Effector memory CD4-positive, alpha-beta T cell (primary cell): ENCODE measurements at places on chromosomes 6 and 20.

GRCh38 chr6:2667617-2668016 is 83.1 kb downstream of the MYLK4 start:
- DNase-seq = no peak

DNA sequence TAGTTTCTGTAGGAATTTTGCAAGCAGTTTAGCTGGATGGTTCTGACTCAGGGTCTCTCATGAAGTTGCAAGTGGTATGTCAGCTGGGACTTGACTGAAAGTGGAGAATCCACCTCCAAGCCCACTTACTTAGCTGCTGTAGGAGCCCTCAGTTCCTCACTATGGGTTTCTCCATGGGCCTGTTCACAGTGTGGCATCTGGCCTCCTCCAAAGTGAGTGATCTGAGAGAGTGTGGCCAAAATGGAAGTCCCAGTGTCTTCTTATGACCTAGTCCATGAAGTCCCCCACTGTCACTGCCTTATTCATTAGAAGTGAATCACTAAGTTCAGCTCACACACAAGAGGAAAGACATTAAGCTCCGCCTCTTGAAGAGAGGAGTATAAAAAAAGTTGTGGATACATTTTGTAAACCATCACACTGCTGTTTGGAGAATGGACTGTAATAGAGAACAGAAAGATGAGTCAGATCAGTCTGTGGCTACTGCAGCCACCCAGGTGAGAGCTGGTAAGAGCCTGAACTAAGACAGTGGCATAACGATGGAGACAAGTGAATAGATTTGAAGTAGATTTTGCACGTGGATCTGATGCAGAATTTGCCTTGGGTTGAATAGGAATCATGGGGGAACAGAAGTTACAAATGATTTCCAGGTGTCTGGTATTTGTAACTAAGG is 4.9 kb upstream of the NELFCD start:
- no peak for DNase-seq

DNA sequence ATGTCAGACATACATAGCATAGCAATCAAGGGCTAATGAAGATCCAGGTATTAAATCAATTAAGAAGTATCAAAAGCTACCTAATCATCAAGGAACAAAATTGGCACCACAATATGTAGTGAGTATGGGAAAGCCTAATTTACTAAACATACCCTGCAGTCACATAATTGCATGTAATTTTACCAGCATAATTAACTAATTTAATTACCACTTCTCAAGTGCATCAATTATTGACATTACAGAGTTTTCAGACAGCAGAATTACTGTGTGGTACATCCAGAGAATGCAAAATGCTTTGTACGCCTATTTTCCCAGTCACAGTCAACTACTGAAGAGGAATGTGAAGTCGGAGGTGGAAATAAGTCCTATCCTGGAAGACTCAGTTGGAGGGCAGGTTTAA is 279.0 kb upstream of the ID4 start:
- DNase-seq = no peak

DNA sequence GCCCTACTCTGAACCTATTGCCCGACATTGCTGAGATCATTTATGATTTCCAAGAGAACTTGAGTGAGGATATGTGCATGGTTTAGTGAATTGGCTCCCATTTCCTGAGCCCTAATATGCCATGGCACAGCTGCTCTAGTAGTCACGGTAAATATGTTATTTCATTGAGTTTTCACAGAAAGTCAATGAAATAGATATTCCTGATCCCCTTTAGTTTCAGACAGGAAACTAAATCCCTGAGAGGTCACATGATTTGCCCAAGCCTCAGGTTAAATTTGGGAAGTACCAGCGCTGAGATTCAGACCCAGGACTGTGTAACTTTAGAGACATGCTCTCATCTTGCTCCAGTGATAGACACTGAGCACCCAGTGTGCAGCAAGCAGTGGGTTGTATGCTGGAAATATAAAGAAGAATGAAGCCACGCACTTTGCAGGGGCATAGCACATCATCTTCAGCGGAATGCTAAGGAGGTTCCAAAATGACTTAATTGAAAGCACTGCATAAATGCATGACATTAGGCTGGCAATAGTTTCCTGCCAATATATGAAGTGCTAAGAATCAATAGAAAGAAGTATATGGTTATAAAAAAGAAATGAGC is 70.6 kb downstream of the FARS2 start:
- DNase-seq = no peak

DNA sequence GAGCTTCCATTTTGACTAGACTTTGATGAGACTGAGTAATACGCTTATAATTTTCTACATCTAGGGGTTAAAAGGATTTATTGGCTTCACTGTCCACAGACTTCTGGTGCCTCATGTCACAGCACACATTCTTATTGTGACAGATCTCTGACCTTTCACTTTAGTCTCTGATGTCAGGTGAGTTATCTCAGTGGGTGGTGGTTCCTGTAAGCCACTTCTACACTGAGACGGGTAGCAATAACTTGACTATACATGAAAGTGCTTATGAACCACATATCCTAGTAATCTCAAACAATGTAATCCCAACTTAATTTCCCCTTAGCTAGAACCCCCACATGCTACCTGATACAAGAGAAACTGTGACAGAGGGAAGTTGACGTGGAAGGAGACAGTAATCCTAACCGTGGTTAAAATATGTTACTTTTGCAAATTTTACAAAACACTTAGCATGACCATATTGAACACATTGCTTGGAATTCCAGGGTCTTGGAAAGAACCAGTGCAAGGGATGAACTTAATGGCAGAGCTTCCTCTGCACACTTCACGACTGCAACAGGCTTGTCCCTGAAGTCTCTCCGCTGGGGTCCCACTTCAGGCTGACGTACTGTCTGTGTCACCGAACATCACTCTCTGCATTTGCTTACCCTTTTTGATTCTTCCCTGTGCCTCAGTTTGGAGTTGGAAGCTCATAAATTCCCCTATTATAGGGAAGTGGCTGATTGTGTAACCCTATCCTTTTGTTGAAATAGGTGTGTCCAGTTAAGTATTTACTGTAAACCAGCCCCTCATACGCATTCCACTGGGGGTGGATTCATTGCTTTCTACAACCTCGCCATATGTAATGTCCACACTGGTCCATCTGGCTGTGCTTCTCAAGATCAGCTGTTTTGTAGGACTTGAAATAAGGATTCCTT is 6.4 kb upstream of the TRIM40 start:
- DNase-seq = no peak

DNA sequence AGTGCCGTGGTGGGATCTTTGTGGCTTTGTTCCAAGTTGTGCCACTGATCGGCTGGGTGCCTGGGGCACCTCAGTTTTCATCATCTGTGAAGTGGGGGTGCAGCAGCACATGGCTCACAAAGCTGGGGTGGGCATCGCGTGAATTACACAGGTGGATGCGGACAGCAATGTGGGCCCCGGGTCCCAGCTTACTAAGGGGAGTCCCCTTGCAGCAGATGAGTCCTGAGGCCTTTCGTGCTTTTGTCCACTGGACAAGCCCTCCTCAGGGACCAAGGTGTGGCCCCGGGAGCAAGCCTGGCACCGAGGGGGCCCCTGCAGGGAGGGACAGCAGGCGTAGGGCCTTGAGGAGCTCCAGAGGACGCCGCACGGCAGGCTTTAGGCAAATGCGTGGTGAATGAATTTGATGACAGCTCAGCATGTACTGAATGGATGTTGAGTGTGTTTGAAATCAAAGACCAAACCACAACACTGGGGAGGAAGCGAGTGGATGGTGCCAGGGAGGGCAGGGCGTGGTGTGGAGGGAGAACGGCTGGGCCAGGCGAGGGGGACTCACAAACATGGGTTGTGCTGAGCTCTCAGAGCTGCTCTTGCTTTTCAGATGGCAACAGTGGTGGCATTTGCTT is 53.2 kb downstream of the IRF4 start:
- DNase-seq = peak; percentile 49

GRCh38 chr20:47863315-47863965 is 78.2 kb upstream of the SULF2 start:
- no peak for DNase-seq

DNA sequence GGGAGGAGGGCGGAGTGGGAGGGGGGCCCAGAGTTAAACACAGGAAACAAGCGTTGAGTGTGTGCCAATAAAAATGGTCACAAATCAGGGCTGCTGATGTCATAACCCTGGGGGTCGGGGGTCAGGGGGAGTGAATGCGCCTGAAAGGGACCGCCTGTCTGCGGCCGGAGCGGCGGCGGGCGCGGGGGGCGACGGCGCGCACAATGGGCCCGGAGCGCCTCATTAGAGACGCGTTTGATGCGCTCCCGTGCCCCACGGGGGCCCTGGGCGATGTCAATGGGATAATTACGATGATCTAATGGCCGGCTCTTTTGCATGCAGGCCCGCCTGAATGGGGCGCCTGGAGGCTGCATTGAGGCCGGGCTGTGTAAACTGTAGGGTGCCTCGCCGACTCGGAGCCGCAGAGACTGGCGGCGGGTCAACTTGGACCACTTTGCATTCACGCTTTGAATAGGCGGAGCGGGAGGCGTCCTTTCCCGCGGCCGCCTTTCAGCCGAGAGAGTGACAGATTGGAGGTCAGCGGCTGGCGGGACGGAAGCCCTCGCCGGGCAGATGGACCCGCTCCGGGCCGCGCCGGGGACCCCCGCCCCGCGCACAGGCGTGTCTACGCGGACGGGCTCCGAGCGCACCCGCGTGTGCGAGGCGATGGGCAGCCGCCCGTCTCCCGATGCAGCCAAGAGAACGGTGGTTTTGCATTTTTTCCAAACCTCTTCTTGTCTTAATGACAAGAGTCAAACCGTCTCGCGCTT is 296.1 kb downstream of the TFAP2C start:
- DNase-seq = no peak

DNA sequence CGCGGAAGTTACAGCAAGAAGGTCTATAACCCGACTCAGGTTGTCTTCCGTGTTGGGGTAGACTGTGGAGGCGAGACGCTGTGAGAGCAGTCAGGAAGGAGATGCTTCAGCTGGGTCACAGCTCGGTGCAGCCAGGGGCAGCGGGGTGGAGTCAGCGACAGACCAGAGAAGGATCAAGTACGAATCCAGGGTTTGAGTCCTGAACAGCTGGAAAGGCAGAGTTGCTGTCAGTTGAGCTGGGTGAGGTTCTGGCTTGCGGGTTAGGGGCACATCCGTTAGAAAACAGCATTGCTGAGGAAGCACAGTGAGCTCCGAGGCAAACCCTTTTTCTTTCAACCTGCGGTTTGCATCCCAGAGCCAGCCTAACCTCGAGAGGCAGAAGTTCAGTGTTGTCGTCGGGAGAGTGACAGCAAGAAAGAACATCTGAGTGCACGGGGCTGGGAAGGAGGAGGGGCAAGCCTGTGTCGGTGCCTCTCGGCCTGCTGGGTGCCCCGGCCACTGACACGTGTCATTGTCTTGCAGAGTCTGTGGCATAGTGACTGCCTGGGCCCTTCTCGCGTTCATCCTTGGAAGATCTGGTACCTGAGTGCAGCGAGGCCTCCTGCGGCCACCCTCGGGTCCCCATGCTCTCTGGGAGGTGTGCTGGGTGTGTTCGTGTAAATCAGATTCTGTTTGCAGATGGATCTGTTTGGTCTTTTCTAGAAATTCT is 20.0 kb downstream of the PNLDC1 start:
- peak; percentile 13 for DNase-seq

DNA sequence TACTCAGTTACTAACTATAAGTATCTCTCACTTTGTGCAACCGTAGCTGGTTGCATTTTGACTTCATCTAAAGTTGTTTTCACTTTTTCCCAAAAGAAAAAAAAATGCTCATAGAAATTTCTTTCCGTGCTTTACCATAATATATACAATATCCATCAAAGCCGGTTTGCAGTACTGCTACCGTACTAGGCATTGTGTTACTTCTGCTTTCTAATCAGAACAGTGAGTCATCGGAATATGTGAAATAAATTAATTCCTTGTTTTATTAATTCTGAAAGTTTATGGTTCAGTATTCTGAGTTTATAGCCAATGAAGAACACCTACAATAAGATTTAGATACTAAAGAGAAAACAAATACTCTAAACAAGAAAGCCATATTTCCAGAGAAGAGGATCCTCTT is 72.5 kb downstream of the TNFRSF21 start:
- no peak for DNase-seq

GRCh38 chr20:49283703-49284625 is 6.1 kb upstream of the ZNFX1 start:
- DNase-seq = no peak

DNA sequence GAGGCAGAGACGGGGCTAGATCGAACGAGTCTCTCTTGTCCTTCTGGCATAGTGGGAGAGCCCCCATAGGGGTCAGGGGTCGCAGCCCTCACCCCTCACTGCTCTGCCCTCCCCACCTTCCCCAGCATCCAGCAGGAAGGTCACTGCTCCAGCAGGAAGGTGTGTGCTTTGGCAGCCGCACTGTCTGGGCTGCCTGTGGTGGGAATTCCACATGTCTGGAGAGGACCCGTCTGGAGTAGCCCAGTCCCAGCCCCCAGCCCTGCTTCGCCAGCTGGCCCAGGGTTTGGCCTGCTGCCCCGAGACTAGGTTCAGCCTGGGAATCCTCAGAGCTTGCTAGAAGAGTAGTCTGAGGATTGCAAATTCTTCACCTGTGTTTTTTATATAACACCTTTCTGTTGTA is 2.5 kb upstream of the R3HDML start:
- DNase-seq = no peak

DNA sequence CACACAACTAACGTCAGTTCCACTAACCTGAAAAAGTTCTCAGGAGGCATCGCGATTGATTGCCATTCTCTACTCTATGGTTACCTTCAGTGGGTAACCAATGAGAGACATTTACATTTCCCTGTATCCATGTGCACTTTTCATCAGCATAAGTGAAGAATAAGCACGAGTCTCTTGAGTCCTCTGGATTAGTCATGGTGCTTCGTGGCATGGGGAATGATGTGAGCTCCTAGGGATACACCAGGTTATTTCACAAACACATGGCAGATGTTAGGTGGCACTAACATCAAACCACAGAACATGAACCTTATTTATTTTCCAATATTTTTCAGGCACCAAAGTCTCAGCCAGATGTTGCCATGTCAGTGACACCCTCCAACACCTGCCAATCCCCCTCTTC is 64.0 kb downstream of the FYN start:
- DNase-seq = no peak

- DNase-seq = no peak
Measured at GRCh38 chr20:5297280-5298004, 19.3 kb downstream of the PROKR2 start.

GRCh38 chr6:36954262-36954931 is at the start of gene PI16:
TSS of gene PI16 (plus strand) at chr6:36954738. CDS start at chr6:36954761, 23 bp downstream.
- no peak for DNase-seq

DNA sequence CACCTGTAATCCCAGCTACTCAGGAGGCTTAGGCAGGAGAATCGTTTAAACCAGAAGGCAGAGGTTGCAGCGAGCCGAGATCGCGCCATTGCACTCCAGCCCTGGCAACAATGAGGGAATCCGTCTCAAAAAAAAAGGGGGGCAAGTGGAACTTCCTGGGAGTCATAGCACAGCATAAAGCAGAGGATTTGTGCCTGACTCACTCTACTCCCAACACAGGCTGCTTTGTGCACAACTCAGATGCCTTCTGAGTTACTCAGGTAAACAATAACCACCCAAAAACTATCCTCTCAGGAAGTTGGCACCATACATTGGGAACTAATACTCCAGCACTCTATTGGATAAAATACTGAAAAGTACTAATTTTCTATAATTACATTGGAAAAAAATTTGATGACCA is 2.5 kb upstream of the TMEM244 start:
- DNase-seq = no peak
